ENCODE measurements at places on chromosomes 11 and 22.

DNA sequence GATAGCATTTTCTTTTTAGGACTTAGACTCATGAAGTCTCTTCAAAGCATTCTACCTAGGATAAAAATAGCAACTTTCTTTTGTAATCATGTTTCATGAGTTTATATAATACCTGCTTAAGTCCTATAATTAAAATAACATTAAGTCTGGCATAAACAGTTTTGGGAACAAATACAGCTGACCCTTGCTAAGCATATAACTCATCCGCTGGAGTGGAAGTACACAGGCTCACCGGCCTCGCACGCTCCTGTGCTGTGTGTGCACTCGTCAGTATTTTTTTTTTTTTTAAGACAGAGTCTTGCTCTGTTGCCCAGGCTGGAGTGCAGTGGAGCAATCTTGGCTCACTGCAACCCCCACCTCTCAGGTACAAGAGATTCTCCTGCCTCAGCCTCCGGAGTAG lies 221.8 kb downstream of the ADAMTS15 start:
- no peak for DNase-seq

DNA sequence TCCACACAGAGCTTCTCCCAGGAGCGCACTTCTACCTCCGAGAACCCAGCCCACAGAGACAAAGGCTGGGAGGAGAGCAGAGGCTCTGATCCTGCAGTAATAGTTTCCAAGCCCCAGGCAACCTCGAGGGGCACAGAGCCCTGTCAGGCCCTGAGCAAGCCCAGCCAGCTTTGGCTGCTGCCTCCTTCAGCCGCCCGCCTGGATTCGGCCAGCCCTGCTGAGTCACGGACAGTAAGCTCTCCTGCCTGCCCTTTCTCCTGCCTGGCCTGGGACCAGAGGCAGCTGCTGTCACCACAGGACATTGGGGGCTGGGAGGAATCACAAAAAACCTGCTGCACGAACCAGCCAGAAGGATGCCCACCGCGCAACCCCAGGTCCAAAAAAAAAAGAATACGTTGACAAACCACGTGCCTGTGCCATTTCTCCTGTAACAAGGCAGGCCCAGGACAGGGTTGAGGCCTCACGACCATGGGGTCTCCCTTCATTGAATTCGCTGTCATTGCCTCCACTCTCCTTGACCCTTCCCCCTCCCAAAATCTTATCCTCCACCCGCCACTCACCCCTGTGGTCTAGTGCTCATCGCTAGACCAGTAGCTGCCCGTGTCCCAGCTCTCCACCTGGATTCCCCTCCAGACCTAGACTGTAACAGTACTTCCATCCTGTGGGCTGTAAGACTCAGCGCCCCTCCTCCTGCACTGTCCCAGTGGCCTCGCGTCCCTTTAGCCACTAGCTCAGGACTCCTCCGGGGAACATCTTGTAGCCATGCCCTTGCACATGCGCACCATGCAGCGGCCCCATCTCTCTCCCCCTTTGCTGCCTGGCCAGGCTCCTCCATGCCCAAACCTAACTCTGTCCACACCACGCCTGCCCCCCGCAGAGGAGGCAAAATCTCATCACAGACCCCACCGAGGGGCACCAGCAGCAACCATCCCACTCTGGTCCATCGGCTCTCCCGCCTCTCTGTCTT lies 7.4 kb upstream of the SLC22A12 start:
- no peak for DNase-seq

DNA sequence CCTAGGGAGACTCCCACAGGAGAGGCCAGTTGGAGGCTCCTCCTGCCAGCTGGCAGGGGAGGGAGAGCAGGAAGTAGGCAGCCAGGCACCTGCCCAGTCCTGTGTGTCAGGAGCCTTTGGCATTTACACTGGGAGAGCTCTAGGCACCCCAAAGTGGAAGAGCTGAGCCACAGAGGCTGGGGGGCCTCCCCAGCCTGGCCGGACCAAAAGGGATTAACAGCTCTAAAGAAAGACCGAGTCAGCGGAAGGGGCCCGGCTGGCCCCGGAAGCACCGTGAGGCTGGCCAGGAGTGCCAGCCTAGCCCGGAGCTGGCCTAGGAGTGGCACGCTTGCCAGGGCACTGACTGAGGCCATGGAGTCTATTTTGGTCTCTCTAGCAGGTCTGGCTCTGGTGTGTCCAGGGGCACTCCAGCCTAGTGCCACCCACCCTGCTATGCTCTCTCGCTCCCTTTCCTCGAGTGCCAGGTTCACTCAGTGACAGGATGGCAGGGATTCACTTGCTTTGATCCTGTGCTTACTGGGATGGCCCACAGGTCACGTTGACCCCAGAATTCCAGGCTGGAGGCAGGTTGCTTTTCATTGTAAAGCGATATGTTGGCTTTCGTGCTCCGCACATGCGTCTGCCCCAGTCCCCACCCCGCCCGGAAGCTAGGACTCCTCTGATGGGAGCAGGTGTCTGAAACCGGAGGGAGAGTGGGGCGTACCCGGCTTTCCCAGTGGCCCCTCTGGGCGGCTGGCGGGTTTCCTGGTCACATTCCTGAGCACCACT lies 3.3 kb upstream of the KMT5B start:
- DNase-seq = no peak

- DNase-seq = no peak
Observed at GRCh38 chr11:57668434-57668782, 494 bp downstream of the ZDHHC5 start.

- DNase-seq = no peak
Observed at GRCh38 chr11:1196516-1197391, 26.1 kb upstream of the MUC5B start.

DNA sequence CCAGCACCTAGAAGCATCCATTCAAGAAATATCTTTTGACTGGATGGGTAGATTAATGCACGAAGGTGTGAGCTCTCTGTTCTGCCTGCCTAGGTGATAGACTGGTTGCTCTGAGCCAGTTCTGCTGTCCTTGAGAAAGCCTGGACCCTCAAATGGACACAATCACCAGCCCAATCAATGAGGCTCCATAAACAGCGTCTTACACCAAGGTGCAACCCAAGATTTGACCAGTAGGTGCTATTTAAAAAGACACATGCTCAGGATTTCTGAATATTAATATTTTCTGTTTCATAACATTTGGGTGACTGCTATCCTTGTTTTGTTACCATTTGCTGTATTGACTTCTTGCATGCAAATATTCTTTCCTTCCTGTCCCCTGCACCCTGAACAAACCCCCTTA lies 39.0 kb downstream of the PAMR1 start:
- no peak for DNase-seq

DNA sequence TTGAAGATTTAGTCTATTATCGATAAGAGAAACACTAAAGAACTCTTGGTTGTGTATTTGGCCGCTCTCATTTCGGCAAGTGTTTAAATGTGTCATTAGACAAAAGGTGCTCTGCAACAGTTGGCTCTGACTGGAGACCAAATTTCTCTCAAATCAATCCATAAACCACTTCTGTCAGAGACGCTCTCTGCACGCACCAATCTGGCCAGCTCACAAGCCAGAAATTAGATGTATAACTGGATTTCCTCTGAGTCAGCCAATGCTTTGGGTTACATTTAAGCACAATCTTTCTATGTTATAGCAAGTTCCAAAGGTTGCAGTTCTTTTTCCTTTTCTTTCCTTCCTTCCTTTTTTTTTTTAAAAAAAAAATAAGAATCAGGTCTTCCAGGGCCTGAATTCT lies 17.6 kb upstream of the PARVA start:
- no peak for DNase-seq

DNA sequence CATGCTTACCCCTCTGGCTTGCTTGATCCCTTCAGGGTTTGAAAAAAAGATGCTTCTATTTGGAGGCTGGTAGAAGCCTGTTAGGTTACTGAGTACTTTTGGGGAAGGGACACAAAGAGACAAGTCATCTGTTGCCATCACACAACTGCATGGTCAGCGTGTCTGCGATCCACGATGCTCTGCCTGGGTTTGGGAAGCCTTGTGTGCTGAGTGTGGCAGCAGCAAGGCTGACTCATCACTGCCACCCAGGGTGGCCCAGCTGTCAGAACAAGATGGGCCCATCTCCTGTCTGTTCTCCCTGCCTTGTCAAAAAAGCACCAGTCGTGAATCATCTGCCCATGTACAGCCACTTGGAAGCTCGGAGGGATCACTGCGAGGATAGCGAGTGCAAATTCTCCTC lies 26.2 kb downstream of the UBASH3B start:
- DNase-seq = no peak

- DNase-seq = no peak
Observed at GRCh38 chr22:41311487-41311886, 10.2 kb downstream of the ZC3H7B start.

DNA sequence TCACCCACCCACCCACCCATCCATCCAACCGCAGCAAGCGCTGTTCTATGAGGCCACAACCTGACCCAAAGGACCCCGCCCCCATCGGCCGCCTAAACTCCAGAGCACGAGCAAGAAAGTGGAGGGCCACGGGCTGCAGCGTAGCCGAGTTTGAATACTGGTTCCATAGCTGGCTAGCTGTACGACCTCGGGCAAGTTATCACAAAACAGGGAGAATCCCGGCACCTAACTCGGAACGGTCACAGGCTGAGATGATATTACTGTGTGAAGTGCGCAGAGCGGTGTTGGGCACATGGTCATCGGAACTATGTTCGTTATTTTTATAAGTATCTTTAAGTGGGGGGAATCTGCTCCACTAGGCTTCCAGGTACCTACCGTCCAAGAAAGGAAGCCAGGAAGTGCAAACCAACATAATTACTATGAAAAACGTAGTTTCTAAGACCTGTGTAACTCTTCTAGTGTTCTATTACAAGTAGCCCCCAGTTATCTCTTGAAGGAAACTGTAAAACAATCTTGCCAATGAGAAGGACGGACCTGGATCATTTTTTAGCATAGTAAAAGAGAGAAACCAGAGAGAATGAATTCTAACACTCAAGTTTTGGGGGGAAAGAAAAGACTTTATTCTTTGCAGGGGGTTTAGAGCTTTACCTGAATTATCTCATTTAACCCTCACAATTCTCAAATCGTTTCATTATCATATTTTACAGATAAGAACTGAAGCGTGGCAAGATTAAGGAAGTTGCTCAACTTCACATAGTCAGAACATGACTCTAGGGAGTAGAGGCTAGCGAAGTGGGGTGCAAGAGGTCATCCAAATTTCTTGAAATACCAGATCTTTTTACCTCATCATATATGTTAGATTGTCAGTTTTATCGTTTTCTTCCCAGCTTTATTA lies 663 bp upstream of the BUD13 start:
- no peak for DNase-seq

- DNase-seq = no peak
Observed at GRCh38 chr11:61601512-61601911, 20.6 kb upstream of the SYT7 start.

DNA sequence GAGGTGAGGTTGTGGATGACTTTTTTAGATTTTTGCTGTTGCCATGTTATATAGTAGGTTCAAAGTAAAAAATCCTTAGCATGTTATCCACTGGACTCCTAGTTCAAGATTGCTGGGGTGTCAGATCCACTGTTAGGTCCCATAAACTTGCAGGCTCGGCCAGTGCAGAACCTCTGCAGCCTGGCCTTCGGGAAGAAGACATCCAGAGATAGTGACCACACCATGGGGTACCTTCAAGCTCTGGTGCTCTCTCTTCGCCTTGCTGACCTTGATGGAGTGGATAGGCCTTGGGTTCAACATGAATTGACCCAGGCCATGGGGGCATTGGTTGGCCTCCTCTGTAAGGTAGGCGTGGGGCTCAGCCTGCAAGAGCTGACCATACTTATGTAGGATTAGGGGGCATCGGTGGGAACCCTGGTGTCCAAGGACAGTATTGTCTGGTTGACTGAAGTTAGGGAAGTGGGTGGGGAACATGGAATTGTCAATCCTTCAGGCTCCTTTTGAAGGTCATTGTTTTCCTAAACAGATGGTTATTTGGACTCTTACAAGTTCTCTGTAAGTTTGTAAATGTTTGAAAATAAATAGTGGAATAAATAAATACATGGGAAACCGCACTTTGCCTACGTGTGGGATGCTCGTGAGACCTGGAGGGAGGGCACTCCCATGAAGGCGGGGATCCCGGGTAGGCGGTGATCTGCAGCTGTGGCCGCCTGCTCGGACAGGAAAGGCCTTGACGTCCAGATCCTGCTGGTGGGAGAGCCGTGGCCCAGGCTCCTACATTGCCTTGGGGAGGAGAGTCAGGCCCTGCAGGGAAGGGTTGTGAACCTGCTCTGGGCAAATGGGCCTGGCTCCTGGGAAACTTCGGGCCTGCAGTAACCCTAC lies 37.1 kb downstream of the BCR start:
- DNase-seq = no peak

GRCh38 chr11:76176463-76176862 lies 29.8 kb downstream of the WNT11 start:
- DNase-seq = no peak

DNA sequence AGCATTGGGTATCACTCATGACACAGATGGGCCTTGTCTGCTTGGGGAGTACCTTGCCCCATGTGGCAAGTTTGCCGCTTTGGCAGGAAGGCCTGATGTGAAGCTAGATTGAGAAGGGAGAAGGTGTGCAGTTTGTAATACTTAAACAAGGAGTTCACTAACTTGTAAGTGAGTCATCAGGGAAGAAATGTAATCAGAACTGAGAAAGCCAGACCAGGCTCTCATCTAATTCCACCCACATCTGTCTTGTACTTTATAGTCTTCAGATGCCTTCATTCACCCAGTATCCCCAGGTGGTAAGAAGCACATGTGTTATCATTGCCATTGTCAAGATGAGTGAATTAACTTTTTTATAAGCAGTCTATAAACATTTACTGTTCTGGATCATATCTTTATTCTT lies 116.0 kb upstream of the DDI1 start:
- no peak for DNase-seq

DNA sequence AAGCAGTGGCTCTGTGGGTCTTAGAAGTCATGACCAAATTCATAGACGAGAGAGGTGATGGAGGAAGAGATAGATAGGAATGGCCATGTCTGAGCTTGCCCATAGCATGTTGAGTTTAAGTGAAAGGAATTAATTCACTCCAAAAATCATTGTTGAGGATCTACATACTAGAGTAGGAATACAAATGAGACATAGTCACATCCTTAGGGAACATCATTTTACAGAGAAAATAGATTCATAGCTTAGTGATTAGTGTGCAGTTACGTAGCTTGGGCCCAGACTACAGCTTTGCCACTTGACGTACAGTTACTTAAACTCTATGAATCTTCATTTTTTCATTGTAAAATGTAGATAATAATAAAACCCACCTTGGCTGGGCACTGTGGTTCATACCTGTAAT lies 21.4 kb upstream of the BMAL1 start:
- no peak for DNase-seq

DNA sequence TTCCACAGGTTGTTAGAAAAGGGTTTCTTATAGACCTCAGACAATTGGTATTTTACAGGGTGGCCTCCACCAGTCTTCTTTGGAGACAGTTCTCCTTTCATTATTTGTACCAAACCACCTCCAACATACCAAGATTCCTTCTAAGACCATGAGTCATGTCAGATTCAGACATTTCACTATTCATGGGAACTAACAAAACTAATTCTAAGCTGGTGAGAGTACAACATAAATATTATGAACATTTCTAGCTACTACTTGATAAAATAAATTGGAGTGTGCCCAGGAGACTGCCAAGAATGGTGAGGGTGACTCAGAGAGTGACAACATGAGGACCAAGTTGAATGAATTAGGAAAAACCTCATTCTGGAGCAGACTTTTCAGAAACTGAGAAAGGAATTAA lies 494.6 kb upstream of the LRRC4C start:
- no peak for DNase-seq
